ENCODE measurements at places on chromosomes 2 and 18. TPM values are rescaled to one million over a fixed set of nuclear protein-coding genes. Genes with fewer than 3 reads are reported as not detected.

The SIGLEC15 gene
- 0.21 TPM for total RNA-seq

The CRYGC gene
- 1.4 TPM for total RNA-seq

The TACR1 gene
- total RNA-seq: 2.3 TPM

The C2orf80 gene
- total RNA-seq: 6.3 TPM

The SERPINB11 gene
- total RNA-seq: not detected

The NT5C1B gene
- total RNA-seq: 0.55 TPM

The PLEK gene
- total RNA-seq: 0.52 TPM
